ENCODE measurements at places on chromosomes 6 and 20. TPM values are rescaled to one million over a fixed set of nuclear protein-coding genes. Genes with fewer than 3 reads are reported as not detected.

GRCh38 chr6:8628063-8628462, 192.7 kb upstream of the SLC35B3 start:
- DNase-seq, result no peak
- no peaks in the 10 kb centered on the region for H3K27me3 ChIP-seq
- H3K4me3 ChIP-seq, result no peak overlapping the region

DNA sequence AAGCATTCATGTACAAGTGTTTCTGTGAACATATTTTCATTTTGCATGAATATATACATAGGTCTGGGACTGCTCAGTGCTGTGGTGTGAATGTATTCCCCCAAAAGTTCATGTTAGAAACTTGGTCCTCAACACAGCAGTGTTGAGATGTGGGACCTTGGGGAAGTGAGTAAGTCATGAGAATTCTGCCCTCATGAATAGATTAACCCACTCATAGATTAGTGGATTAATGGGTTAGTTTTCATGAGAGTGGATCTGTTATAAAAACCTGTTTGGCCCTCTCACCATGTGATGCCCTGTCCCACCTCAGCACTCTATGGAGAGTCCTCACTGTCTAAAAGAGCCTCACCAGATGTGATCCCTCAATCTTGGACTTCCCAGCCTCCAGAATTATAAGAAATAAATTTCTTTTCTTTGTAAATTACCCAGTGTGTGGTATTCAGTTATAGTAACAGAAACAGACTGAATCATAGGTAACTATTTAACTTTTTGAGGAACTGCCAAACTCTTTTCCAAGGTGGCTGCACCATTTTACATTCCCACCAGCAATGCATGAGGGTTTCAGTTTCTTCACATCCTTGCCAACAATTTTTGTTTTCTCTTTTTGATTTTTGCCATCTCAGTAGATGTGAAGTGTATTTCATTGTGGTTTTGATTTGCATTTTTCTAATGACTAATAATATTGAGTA, 45.3 kb downstream of the QRSL1 start:
- no peak for DNase-seq
- H3K27ac ChIP-seq, result no peak overlapping the region
- no peak overlapping the region for H3K4me3 ChIP-seq
- no peaks in the 10 kb centered on the region for H3K27me3 ChIP-seq
- H3K36me3 ChIP-seq, result no peaks in the 10 kb centered on the region
- no peaks in the 10 kb centered on the region for H3K4me1 ChIP-seq

- peaks cover 9% of the 10 kb centered on the region for H3K4me1 ChIP-seq
- H3K27ac ChIP-seq, result no peak overlapping the region
- no peaks in the 10 kb centered on the region for H3K27me3 ChIP-seq
Observed at GRCh38 chr6:129744201-129744879, 34.4 kb upstream of the ARHGAP18 start.

DNA sequence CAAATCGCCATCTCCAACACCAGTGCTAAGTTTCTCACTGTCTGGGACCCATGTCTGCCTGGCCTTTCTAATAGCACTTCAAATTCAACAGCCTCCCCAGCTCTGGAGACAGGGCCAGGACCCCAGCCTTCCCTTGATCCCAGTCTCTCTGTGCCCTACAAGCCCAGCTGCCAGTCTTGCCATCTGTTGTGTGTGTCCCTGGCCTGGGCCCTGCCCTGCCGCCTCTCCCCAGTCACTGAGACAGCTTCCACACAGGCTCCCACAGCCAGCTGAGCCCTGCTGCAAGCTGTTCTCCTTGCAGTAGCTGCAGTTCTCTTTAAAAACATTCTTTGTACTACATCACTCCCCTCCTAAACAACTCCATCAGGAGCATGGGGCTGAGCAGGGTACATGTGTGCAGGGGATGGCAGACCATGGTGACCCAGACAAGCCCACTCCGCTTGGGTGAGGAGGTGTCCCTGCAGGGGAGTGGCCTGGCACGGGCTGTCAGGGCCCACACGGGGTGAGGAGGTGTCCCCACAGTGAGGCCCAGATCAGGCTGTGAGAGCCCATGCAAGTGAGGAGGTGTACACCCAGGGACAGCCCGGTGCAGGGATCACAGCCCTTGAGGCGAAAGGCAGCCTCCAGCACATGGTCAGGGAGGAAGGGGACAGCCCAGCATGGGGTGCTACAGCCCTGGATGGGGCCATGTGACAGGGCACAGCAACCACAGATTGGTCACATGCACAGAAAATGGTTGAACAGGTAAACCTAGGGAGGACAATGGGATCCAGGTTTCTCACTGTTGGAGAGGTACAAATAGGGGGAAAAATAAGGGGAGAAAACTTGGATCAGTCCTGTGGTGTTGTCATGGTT, 16.2 kb downstream of the CST7 start:
- H3K4me3 ChIP-seq, result no peak overlapping the region
- H3K4me1 ChIP-seq, result no peaks in the 10 kb centered on the region
- H3K36me3 ChIP-seq, result peaks cover 5% of the 10 kb centered on the region
- no peak overlapping the region for H3K27ac ChIP-seq

Gene BPIFB2
- total RNA-seq, result not detected

DNA sequence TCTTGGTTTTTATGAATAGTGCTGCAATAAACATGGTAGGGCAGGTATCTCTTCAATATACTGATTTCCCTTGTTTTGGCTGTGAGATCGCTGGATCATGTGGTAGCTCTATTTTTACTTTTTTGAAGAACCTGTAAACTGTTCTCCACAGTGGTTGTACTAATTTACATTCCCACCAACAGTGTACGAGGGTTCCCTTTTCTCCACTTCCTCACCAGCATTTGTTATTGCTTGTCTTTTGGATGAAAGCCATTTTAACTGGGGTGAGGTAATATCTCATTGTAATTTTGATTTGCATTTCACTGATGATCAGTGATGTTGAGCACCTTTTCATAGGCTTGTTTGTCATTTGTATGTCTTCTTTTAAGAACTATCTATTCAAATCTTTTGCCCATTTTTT, 8.0 kb upstream of the ARG1 start:
- H3K4me1 ChIP-seq, result no peaks in the 10 kb centered on the region
- H3K27ac ChIP-seq, result no peak overlapping the region
- H3K4me3 ChIP-seq, result no peak overlapping the region
- H3K27me3 ChIP-seq, result no peaks in the 10 kb centered on the region
- DNase-seq, result no peak

Gene ADGB
- not detected for total RNA-seq

Gene NOTCH4
- 2.0 TPM for total RNA-seq

GRCh38 chr6:33630014-33630413, 8.9 kb downstream of the ITPR3 start:
- H3K4me3 ChIP-seq, result no peak overlapping the region
- H3K4me1 ChIP-seq, result peaks cover 16% of the 10 kb centered on the region
- no peaks in the 10 kb centered on the region for H3K27me3 ChIP-seq
- H3K27ac ChIP-seq, result no peak overlapping the region
- H3K36me3 ChIP-seq, result no peaks in the 10 kb centered on the region
- no peak for DNase-seq

Gene ERVFRD-1
- total RNA-seq, result not detected

Gene GJA10
- not detected for total RNA-seq

DNA sequence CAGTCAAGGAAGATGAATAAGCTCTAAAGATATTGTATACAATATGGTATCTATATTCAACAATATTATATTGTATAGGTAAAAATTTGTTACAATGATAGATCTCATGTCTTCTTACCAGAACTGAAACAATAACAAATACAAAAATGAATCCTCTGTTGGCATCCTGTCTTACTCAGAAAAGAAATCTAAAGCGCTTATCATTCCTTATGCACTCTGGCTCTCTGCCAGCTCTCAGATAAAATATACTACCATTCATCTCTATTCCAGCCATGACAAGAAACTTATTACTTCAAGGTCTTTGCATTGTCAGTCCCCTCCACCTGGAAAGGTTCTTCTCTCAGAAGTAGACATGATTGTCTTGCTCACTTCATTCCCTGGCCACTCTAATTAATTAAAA, 138.6 kb downstream of the THEMIS start:
- H3K4me3 ChIP-seq, result no peak overlapping the region
- no peak for DNase-seq
- H3K36me3 ChIP-seq, result no peaks in the 10 kb centered on the region
- no peaks in the 10 kb centered on the region for H3K4me1 ChIP-seq

DNA sequence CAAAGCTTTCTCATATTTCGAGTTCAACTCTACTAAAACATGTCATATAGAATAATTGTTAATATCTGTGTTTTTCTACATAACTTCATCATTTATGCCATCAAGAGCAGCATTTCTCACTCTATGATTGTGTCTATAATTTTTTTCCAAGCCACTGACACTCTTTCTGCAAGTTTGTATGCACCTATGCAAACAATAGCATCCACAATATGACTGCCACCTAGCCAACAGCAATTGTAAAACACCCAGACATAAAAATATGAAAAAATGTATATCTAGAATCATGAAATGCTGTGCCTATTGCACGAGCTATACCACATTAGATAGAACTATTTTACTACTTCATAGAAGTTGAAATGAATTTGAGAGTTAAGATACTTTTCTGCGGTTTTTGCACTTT, 286.5 kb upstream of the MARCKS start:
- H3K27ac ChIP-seq, result no peak overlapping the region
- no peak overlapping the region for H3K4me3 ChIP-seq

- H3K36me3 ChIP-seq, result peaks cover 20% of the 10 kb centered on the region
- no peak for DNase-seq
- no peak overlapping the region for H3K4me3 ChIP-seq
- H3K27ac ChIP-seq, result no peak overlapping the region
Observed at GRCh38 chr6:47599512-47599911, 98.9 kb upstream of the ADGRF4 start.

DNA sequence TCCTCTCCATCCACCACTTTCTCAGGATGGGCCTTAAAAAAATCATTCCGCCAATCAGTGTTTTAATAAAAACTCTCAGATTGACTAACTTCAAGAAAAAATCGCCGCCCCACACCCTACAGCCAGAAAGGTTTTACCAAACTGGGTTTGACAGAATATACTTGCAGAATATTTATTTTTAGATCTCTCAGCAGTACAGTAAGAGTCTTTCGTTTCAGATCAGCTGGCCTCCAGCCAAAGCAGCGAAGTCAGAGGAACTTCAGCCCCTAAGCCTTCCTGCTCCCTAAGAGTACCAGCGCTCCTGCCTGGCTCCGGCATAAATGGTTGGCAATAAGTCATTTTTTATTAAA, 24.7 kb downstream of the TBC1D7 start:
- H3K36me3 ChIP-seq, result peaks cover 12% of the 10 kb centered on the region
- no peaks in the 10 kb centered on the region for H3K4me1 ChIP-seq
- H3K27ac ChIP-seq, result no peak overlapping the region
- H3K4me3 ChIP-seq, result no peak overlapping the region
- H3K27me3 ChIP-seq, result no peaks in the 10 kb centered on the region

DNA sequence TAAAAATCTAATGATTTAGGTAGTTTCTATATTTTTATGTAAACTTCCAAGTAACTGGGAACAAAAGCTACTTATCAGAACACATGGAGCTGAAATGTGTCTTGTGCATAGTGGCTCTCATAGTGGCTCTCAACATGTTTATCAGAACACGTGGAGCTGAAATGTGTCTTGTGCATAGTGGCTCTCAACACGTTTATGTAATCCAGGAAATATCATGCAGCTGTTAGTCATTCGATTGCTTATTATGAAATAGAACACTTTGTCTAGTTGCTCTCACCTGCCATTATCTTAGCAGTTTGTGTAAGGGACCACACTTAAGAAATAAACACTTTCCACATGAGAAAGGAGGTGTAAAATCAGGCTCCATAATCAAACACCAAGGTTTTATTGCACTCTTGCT, 119.2 kb upstream of the ASCC3 start:
- no peak overlapping the region for H3K27ac ChIP-seq
- no peak for DNase-seq
- no peaks in the 10 kb centered on the region for H3K36me3 ChIP-seq

DNA sequence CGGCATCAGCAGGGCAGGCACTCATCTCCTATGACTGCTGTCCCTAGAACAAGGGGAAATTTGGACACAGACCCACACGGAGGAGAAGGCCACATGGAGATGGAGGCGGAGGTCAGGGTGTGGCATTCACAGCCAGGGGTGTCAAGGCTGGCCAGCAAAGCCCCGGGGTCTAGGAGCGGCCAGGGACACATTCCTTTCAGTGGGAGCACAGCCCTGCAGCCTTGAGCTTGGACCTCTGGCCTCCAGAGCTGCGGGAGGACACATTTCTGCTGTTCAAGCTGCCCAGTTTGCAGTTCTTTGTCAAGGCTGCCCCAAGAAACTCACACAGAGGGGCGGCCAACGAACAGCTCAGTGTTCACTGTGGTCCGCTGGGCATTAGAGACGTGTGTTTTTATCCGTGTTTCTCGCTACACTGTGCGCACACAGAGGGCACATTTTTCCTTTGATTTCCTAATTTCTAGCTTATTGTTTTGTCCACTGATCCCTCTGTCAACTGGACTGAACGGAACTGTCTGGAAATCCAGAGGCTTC, 93.4 kb upstream of the MPC1 start:
- H3K27me3 ChIP-seq, result no peaks in the 10 kb centered on the region
- no peaks in the 10 kb centered on the region for H3K36me3 ChIP-seq
- no peak overlapping the region for H3K27ac ChIP-seq
- no peaks in the 10 kb centered on the region for H3K4me1 ChIP-seq
- no peak for DNase-seq

Gene BPIFA1
- total RNA-seq, result not detected

DNA sequence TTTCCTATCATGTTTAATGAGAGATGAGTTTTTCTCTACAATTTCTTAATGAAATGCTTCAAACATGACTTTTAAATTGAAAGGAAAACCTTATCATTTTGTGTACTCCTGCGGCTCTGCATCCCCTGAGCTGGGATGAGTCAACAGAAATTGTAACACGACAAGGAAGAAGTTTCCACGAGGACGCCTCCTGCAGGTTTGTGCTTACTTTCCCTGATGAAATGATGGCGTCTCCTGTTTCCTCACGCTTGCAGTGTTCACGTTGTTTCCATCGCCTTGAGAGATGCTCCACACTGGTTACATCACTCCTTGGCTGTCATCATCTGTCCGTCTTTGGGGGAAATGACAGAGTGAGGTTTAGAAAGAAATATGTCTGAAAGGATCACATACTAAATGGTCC, 233.7 kb upstream of the ZFP64 start:
- no peaks in the 10 kb centered on the region for H3K4me1 ChIP-seq
- no peaks in the 10 kb centered on the region for H3K27me3 ChIP-seq
- no peaks in the 10 kb centered on the region for H3K36me3 ChIP-seq
- no peak overlapping the region for H3K27ac ChIP-seq
- H3K4me3 ChIP-seq, result no peak overlapping the region
- DNase-seq, result no peak

- H3K27me3 ChIP-seq, result no peaks in the 10 kb centered on the region
- DNase-seq, result no peak
- H3K4me1 ChIP-seq, result peaks cover 19% of the 10 kb centered on the region
- H3K36me3 ChIP-seq, result no peaks in the 10 kb centered on the region
- H3K4me3 ChIP-seq, result no peak overlapping the region
Observed at GRCh38 chr6:142296975-142297604, 4.7 kb upstream of the ADGRG6 start.

DNA sequence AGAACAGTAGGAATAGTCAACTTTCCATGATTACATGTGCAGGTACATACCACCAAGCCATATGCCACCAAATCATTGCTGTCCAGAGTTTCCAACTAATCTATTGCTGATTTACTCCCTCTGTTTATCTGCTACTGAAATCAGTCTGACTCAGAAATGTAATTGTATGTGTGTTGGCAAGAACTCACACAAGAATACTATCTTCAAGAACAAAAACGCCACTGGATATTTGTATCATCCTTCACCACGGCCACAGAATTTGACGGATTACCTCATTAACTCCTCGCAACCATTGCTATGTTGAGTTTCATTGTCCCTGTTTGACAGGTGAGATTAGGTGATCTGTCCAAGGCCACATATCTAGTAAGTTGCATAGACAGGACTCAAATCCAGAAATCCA, 159.2 kb downstream of the GMPR start:
- no peaks in the 10 kb centered on the region for H3K36me3 ChIP-seq
- H3K27ac ChIP-seq, result no peak overlapping the region
- no peaks in the 10 kb centered on the region for H3K4me1 ChIP-seq

GRCh38 chr20:51085769-51086168, 62.9 kb upstream of the KCNG1 start:
- H3K4me1 ChIP-seq, result no peaks in the 10 kb centered on the region
- H3K4me3 ChIP-seq, result no peak overlapping the region
- peaks cover 17% of the 10 kb centered on the region for H3K27me3 ChIP-seq

Measured in Panc1 (cell line).